ENCODE measurements at places on chromosomes 5 and 9.

DNA sequence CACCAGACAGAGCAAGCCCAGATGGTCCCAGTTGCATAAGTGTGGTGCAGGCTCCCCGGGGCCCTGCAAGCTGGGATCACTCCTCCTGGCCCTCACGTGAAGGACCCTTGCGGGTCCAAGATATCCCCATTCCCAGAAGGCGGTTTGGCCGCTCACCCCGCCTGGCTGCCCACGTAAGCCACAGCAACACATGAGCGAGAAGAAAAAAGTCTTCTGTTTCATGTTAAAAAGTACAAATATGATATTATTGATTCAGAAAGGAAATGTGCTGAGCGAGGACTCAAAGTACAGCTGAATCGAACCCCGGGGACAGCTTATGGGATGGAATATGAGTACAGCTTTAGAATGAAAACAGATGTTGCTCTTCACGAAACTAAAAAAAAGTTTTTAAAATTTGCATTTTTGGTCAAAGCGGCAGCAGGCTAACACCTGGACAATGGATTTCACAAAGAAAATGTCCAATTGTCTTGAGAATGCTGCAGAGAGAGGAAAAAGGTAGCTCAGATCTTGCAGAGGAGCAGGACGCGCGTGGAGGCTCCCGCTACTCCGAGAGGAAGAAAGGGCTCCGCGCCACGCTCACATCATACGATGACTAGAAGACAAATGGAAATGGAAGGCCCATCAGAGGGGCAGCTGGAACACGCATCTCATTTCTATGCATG, 427.6 kb downstream of the IRX1 start:
- no peak for DNase-seq

GRCh38 chr5:79694652-79695051, 5.0 kb downstream of the CMYA5 start:
- DNase-seq = no peak

DNA sequence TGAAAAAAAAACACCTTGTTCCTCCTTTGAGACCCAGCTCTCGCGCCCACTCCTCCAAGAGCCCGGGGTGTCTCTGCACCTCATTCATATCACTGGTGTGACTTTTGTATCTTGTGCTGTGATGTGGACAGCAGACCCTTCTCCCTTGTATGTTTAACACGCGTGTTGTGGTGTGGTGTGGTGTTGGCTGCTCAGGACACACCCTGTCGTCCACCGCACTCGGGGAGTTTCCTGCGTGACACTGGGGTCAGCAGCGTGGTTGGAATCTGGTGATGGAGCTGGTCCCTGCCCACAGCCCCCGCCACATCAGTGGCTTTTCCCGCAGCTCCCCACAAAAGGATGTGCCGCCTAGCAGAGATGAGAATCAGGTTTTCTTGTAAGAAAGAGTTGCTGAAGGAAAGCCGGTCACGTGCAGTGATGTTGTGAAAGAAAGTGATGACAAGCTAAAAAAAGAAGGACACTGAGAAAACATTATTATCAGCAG, 61.5 kb downstream of the TENT4A start:
- no peak for DNase-seq

DNA sequence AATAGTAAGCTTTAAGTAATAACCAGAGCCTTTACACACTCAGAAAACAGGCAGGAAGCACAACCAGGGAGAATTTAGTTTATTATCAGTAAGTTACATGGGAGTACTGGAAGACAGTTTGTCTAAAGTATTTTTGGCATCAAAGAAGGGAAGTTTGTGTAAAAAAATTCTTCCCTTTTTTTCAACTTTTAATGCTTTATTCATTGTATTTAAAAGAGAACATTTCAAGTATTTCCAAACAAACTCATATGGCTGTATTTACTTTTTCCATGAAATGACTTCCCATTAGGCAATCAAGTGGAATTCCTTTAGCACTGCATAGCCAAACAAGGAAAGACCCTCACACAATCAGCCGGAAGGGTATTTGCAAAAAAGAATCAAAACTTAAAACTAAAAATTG, 26.7 kb downstream of the RNF145 start:
- no peak for DNase-seq

GRCh38 chr5:850511-851006, at the start of gene ZDHHC11:
TSS of gene ZDHHC11 (minus strand) at chr5:850986. CDS start at chr5:850602, 384 bp downstream.
- DNase-seq = no peak

DNA sequence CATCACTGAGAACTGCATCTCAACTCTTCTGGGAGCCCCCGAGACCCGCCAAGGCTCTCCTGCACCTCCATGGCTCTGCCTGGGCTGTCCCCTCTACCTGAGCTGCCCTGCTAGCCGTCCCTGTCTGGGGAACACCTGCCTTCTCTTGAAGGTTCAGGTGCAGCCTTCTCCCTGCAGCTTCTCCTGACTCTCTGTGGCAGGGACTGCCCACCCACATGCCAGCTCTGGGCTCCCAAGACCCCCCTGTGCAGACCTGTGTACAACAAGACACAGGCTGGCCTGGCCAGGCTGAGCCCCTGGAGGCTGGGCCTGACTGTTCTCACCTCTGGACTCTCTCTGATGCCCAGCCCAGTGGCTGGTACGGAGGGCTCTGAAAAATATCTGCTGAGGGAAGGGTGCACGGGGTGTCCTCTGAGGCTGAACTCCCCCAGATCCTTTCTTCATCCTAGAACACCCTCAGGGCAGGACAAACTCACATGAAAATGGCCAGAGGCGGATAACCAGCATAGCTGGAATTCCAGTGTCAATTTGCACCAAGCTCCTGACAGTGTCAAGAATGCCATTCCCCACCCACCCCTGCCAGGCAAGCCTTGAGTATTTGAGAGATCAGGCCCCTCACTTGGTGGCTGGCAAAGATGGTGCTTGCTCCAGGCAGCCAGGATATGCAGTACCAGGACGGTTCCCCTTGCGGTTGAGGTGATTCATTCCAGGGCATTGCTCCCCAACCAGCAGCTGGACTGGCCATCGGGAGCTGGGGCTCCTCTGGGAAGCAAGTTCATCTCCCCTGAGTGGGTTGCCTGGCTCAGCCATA, 40.9 kb upstream of the SLC25A51 start:
- DNase-seq = no peak

Data from activated naive CD8-positive, alpha-beta T cell treated with anti-CD3 and anti-CD28 coated beads for 36 hours (primary cell).